ENCODE measurements at places on chromosomes 1 and 21.

DNA sequence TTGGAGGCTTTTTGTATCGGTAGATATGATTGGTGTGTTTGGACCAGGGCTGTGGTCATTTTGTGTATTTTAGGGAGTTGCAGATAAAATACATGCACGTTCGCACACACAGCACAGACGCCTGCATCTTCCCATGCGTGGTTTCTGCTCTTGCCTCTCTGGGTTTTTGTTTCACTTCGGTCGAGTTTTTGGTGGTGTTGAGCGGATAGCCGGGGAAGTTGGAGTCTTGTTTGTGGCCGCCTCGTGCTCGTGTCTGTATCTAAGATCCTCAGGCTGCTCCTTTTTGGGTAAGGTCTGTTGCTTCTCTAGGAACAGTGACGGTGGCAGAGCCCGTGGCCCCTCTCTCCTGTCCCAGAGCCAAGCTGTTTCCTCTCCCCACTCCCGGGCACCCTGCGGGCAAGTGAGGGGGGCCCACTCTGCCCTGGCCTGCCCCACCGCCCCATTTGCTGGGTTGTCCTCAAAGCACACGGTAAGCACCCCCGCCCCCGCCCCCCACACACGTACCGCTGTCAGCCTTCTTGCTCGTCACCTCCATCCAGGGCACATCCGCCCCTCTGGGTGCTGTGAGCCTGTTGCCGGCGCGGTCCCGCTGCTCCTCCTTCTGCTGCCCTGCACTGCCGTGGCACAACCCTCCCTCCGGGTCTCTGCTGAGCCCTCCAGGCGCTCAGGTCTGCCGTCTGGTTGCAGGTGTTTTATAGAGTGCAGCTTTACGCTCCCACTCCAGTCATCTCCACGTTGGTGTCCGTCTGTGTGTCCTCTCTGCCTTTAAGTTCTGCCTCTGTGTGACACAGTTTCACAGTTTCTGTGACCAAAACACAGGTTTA is 51.9 kb downstream of the AGPAT3 start:
- peak; percentile 47 for DNase-seq

GRCh38 chr1:24047110-24047477 is 64.8 kb downstream of the MYOM3 start:
- DNase-seq, result no peak

DNA sequence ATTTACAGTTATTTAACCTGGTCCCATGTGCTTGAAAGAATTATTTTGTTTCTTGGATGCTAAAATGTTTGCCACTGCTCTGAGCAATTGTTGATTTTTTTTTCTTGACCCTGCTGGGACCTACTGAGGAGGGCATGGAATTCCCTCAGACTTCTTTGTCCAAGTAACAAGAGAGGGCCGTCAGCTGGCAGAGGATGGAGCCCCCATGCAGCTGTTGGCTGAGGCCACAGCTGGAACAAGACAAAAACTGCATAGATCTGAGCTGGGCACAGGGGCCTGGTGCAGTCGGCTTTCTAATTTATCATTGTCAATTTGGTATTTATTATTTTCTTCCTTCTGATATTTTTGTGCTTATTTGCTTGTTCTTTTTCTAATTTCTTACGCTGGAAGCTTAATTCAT is 39.6 kb upstream of the ABCG1 start:
- DNase-seq, result no peak

DNA sequence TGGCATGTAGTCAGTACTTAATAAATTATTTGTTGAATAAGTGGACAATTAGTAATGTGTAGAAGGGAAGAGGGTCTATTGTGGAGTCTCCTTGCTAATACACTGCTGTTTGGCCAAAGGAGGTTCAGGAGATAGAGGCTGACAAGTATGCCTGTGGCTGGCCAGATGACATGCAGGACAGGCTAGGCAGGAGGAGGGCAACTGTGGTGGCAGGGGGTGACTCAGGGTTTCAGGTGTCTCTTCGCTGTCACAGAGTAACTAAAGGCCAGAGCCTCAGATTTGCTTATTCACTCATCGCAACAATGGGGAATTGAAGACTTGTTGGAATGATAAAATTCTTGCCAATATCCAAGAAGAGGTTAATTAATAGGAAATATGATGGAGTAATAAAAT is 33.1 kb downstream of the THRAP3 start:
- no peak for DNase-seq

DNA sequence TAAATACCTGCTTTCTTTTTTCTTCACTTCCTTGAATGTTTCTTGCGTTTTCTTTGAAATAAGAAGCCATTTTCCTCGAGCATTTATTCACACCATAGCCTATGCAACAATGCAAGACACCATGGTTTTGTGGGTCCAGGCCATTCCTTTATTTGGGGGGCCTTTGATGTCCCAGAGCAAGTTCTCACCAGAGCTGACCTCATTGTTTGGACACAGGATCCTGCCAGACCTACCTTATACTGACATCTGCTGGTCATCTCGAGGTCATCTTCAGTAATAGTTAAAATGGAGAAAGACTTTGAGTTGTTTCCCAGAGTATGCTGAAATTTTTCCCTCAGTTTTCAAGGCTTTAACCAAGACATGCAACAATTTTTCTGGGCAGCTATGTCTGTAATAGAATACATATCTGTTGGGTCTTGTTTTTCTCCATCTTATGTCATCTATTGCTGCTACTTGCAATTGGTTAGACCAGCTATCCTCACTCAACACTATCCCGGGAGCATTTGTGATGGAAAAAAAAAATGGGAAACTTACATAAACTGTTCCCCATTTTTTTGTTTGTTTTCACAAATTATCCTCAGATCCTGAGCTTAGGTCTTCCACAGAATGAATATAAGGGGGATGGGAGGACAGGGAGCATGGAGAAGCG is 34.0 kb upstream of the BACE2 start:
- peak; percentile 45 for DNase-seq

DNA sequence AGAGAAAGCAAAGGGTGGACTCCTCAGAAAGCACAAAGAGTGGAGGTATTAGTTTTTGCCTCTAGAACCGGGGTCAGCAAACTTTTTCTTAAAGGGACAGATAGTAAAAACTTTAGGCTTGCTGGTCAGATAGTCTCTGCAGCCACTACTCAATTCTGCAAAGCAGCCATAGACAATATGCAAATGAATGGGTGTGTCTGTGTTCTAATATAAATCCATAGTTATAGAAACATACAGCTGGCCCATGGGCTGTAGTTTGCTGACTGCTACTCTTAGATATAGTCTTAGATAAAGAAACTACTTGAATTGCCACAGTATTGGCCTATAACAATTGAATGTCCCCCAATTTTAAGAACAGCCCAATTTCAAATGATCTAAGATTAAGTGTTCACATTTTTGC is 101.6 kb upstream of the CACHD1 start:
- no peak for DNase-seq

DNA sequence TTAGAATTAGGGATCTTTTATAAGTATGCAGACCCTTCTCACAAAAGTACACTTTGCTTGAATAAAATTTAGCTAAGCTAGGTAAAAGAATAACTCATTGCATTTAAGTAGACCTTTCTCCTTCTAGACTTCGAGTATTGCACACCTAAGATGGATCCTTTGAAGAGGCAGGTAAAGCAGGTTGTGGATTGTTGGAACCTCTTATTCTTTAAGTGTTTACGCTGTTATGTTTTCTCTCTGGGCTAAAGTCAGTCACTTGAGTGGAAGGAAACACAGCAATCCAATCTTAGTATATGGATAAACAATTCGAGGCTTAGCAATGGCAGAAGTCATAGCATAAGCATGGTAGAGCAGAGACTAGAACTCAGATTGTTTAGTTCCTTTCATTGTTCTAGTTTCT is 11.4 kb downstream of the MAGI3 start:
- DNase-seq, result no peak

- no peak for DNase-seq
Measured at GRCh38 chr1:68953311-68953710, 456.4 kb upstream of the DEPDC1 start.

GRCh38 chr1:24643363-24644099 is 429 bp downstream of the SRRM1 start:
- no peak for DNase-seq

- DNase-seq, result no peak
Measured at GRCh38 chr1:203276916-203277545, 28.3 kb upstream of the BTG2 start.

DNA sequence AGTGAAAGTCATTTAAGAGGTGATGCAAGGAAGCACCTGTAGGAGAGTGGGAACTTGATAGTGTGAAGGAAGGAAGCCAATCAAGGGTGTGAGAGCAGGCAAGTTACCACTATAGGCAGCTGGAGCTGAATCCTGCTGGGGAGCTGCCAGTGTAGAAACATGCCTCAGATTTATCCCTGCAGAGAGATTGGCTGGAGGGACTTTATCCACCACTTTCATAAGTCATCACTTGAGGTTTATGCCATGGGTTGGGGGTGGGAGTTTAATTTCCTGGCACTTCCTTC is 443.6 kb downstream of the PLPP3 start:
- DNase-seq, result no peak

- no peak for DNase-seq
Measured at GRCh38 chr1:11335417-11336056, 62.5 kb downstream of the UBIAD1 start.

DNA sequence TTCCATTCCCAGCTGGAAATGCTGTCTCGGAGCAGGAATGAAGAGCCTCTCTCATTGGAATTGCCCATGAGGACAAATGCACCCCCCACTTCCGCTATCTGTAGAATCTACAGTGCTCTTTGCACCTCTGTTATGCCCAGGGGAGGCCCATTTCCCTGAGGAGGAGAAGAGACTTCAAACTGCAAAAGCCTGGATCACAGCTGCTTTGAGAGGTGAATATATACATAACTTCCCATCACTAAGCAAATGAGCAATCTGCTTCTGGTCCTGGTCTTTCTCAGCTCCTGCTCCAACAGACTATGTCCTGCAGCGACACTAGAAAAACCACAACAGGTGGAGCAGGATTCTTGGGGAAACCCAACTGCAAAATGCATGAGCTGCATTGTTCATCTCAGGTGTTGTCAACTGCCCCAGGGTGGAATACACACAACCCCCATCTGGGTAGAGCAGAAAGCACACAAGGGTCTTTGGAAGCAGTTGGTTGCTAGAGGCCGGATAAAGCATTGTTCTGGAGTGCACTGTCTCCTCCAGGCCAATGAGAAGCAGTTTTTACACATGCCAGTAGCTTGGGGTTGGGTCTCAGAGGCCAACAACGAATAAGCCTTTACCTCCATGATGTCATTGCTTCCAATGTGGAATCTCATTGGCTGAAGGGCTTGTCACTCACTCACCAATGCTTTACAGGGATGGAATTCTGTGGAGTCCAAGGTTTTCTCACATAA is 67.7 kb upstream of the RAB4A start:
- no peak for DNase-seq

GRCh38 chr1:215543191-215543606 is 23.9 kb upstream of the KCTD3 start:
- peak; percentile 93 for DNase-seq

GRCh38 chr1:86389307-86389706 is 6.8 kb downstream of the ODF2L start:
- no peak for DNase-seq
